Caki2 (cell line): ENCODE measurements at places on chromosomes 3 and 15.
A peak's percentile ranks its signal among the peaks of the same experiment; 100 is the strongest.

GRCh38 chr15:89329329-89330084 is 5.1 kb downstream of the POLG start:
- no peak for DNase-seq

GRCh38 chr3:133368371-133369067 is 31.3 kb upstream of the BFSP2 start:
- no peak for DNase-seq

DNA sequence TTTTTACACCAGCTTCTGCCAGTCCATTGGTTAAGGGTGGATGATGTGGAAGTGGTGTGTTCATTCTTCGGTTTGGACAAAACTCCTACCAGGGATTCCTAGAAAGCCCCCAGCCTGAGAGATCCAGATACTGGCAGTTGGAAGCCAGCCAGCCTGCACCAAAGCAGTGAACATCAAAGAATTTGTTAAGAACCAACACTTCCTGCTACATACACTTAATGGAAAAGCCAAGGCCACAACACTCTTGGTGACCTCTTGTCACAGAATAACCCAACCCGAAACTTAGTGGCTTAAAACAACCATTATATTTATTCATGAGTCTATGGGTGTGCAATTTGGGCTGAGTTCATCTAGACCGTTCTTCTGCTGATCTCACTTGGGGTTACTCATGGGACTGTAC is 42.9 kb upstream of the ADAMTS9 start:
- peak; percentile 0 for DNase-seq

DNA sequence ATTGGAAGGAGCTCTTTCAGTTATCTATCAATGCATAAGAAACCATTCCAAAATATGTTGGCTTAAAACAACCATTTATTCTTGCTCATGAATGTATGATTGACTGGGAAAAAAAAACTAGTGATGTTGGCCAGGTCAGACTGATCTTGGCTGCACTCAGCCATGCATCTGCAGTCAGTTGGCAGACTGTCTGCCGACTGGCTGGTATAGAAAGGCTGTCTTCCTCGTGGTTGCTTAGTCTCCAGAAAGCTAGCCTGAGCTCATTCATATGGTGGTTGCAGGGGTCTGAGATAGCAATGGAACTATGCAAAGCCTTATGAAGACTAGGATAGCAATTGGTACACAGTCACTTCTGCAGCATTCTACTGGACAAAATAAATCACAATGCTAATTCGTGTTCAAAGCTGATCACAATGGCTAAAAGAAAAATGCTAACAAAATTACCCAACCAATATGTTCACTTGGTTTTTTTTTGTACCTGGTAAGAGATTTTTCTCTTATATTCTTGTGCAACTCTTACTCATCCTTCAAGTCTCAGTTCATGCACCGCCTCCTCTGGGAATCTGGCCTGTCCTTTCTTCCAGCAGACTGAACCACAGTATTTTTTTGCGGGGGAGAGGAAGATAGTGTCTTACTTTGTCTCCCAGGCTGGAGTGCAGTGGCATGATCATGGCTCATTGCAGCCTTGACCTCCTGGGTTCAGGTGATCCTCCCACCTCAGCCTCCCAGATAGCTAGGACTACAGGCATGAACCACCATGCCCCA is 126.8 kb downstream of the KCNAB1 start:
- DNase-seq: peak; percentile 19

GRCh38 chr3:115864911-115865310 is 241.6 kb downstream of the GAP43 start:
- DNase-seq: no peak

- DNase-seq: no peak
Measured at GRCh38 chr3:192636517-192637444, 90.6 kb downstream of the FGF12 start.
